ENCODE measurements at places on chromosomes 3 and 15. TPM values are rescaled to one million over a fixed set of nuclear protein-coding genes. Genes with fewer than 3 reads are reported as not detected.

The SLC2A2 gene
- total RNA-seq = not detected

The PPP4R2 gene
- 57.7 TPM for total RNA-seq

The CERS3 gene
- total RNA-seq = not detected

The TRH gene
- total RNA-seq = not detected

The CSK gene
- total RNA-seq = 37.9 TPM

The CYP1A2 gene
- total RNA-seq = not detected

The KNG1 gene
- total RNA-seq = not detected

The ANKRD63 gene
- not detected for total RNA-seq

The GNAT1 gene
- total RNA-seq = not detected

The CD200 gene
- 3.1 TPM for total RNA-seq

The ZPLD1 gene
- not detected for total RNA-seq

The LRRIQ4 gene
- total RNA-seq = not detected

The CTXND1 gene
- total RNA-seq = not detected

The SCAANT1 gene
- total RNA-seq = 1.7 TPM

The CLEC3B gene
- 0.20 TPM for total RNA-seq

The HRG gene
- total RNA-seq = not detected

The SHC4 gene
- 0.22 TPM for total RNA-seq

The GP9 gene
- not detected for total RNA-seq

The AP3B2 gene
- not detected for total RNA-seq

The CPLX3 gene
- not detected for total RNA-seq

The NPAP1 gene
- not detected for total RNA-seq

The TMEM45A gene
- 10.7 TPM for total RNA-seq

The TF gene
- not detected for total RNA-seq

The THSD4 gene
- 20.2 TPM for total RNA-seq

The HTR3D gene
- not detected for total RNA-seq

The CCR1 gene
- total RNA-seq = not detected

The TIMP4 gene
- total RNA-seq = 0.40 TPM

The ZNF660 gene
- 0.22 TPM for total RNA-seq

The COL6A5 gene
- not detected for total RNA-seq

The PIERCE2 gene
- 0.87 TPM for total RNA-seq

The GOLGA8T gene
- total RNA-seq = not detected

The SCN11A gene
- under 0.01 TPM for total RNA-seq

The C3orf20 gene
- total RNA-seq = not detected

The C2CD4A gene
- 0.87 TPM for total RNA-seq

Measured in lung microvascular endothelial cell (primary cell).